Stimulated activated CD4-positive, alpha-beta T cell treated with anti-CD3 and anti-CD28 coated beads, Interleukin-2, amount 100 ng/mL, for 4 hours (primary cell): ENCODE measurements at places on chromosomes 2 and 18.

GRCh38 chr18:21361307-21361880, 119.4 kb downstream of the GREB1L start:
- DNase-seq: no peak

DNA sequence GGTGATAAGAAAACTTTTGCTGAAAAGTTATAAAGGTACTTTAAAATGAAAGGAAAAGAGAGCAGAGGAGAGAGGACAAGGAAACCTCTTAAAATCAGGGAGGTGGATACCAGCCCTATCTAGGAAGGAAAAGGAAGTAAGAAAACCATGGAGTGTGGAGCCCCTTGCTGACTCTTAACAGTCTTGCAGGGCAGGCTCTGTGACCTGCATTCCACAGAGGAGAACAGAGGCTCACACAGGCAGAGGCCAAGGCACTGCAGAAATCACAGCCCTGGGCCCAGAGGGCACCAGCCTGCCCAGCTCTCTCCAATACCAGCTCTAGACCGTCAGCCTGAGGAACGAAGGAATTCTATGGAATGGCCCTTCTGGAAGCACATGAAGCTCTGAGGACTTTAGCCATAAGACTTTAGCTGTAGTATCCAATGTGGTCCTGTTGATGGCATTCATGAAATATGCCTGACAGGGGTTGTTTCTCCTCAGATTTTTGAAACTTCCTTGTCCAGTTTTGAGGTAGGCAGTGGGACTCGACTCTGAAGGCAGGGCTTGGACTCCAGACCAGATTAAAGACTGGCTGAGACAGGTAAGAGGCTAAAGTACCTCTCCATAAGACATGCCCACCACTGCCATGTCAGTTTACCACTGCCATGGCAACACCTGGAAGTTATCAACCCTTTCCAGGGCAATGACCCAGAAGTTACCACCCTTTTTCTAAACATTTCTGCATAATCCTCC, 216.3 kb downstream of the ANAPC1 start:
- DNase-seq: no peak

GRCh38 chr18:58213440-58213839, 169.4 kb downstream of the NEDD4L start:
- DNase-seq: no peak

GRCh38 chr2:150538651-150539201, 51.3 kb upstream of the RND3 start:
- no peak for DNase-seq

GRCh38 chr18:44759925-44760342, 79.2 kb downstream of the SETBP1 start:
- no peak for DNase-seq

DNA sequence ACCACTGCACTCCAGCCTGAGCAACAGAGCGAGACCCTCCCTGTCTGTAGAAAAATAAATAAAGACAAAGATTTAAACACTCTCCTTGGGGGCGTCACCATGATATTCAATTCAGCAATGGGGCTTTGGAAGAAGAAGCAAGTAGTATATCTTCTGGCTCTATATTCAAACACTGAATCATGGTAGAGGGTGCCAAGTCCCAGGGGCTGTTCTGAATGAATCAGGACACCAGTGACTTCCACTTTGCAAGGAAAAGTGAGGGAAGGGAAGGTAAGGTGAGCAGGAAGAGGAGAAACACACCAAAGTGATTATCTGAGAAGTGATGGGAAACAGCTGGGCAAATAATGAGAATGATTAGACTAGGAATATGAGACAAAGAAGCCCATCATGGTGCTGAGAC, 80.5 kb downstream of the AAK1 start:
- DNase-seq: no peak

GRCh38 chr2:142100139-142100873, 30.5 kb downstream of the LRP1B start:
- no peak for DNase-seq

DNA sequence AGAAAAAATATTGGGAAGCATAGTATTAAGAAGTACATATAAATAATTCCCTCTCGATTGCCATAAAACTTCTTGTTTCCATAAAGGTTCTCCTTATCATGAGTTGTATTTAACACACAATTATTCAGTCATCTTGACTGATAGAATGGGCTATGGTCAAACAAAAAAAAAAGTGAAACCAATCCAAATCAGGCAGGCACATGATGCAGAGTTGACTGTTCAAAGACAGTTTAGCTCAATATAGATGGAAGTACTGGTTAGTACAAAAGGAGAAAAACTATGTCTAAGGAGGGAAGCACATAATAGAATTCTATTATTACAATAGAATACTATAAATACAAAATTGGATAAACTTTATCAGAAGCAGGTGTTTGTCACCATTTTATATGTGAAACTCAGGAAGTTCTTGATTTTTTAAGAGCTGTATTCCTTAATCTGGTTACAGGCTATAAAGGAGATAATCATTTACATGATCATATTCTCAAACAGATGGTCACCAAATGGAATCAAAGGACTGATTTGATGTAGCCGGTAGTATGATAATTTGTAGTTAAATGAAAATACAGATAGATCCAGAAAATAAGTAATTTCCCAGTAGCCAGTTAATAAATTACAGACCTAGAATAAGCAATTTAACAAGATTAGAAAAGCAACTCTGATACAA, 18.2 kb upstream of the CALCRL start:
- DNase-seq: no peak

DNA sequence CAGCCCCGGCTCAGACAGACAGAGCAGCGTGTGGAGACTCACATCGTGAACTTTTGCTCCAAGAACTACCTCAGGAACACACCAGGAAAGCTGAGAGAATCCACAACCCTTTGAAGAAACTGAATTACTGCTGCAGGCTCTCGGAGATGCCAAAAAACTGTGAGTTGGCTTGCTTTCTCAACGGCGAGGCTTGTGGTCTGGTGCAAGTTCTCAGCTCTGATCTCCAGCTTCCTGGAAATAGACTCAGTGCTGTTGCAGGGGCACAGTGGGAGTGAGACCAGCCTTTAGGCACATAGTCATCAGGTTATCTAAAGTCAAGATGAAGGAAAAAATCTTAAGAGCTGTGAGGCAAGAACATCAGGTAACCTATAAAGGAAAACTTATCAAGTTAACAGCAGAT, 273.7 kb upstream of the LRATD1 start:
- no peak for DNase-seq

DNA sequence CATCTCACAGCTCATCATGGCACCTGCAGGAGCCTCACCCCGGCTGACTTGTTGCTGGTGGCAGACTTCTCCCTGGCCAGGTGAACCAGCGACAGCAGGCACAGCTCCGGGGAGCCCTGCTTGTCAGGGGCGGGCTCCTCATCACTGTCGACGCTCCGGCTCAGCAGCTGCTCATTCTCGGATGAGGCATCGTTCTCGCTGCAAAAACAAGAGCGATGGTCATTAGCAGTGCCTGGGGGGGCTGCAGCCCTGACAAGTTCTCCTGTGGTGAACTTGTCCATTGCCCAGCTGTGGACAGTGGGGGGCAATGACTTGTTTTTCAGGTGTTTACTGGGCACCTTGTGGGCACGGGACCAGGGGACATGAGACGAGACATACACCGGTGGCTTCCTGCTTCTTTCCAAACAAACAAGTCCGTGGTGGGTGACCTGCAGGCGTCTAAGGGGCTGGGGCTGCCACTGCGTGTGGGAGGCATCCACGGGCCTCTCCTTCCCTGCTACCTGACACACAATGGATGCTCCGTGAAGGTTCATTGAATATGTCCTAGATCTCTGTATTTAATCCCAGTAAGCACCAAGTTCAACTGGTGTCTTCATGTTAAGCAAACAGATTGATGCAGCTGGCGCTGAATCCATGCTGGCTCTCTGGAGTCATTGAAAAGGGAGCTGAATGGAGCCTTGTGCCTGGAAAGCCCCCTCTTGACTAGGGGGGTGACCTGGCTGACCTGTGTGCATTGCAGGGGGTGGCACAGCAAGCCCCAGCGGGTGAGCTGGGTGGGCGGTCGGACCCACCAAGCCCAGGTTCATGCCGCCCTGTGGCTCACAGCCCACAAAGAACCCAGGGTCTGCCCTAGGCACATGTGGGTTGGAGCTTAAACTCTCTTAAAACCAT, 81.0 kb downstream of the EDAR start:
- no peak for DNase-seq

GRCh38 chr2:213202011-213202410, 50.6 kb upstream of the IKZF2 start:
- DNase-seq: no peak

GRCh38 chr2:222862909-222863544, 2.2 kb downstream of the ACSL3 start:
- DNase-seq: no peak
